Iris pigment epithelial cell (primary cell): ENCODE measurements at places on chromosomes 7 and 10.

- DNase-seq: no peak
Measured at GRCh38 chr10:79411546-79412495, 33.6 kb downstream of the ZCCHC24 start.

DNA sequence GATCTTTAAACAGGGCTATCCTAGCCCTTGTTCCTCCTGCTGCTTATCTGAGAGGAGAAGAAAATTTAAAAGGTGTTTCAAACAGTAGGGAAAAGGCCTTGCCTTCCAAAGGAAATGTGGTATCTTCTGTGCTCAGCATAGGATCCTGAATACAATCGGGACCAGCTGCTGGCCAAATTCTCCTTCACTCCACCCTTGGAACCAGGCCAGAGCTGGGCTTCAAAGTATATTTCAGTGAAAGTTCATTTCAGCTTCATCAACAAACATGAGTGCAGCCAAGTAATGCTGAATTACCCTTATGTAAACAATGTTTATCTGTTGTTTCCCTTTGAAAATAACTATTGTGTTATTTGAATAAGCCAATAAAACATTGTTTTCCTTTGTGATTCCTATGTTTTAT, 146.5 kb upstream of the MEOX2 start:
- DNase-seq: no peak

DNA sequence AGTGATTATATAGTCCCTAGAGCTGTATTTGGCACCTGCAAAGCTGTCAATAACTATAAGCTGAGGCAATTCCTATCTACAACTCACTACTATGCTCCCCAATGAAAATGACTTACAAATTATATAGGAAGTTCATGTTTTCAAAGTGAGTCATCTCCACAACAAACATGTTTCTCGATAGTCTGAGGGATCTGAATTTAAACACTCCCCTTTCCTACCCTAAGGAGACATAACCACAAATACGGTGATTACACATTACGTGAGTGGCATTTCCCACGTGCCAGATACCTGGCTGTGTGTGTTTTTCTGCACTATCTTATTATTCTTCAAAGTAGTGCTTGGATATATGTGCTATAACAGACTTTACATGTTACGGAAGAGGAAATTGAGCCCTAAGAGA, 122.5 kb upstream of the C1QL3 start:
- DNase-seq: peak; percentile 77

- DNase-seq: peak; percentile 53
Measured at GRCh38 chr10:86668297-86669165, at the start of gene LDB3. TSS of gene LDB3 (plus strand) at chr10:86668511. CDS start at chr10:86668692, 181 bp downstream.

DNA sequence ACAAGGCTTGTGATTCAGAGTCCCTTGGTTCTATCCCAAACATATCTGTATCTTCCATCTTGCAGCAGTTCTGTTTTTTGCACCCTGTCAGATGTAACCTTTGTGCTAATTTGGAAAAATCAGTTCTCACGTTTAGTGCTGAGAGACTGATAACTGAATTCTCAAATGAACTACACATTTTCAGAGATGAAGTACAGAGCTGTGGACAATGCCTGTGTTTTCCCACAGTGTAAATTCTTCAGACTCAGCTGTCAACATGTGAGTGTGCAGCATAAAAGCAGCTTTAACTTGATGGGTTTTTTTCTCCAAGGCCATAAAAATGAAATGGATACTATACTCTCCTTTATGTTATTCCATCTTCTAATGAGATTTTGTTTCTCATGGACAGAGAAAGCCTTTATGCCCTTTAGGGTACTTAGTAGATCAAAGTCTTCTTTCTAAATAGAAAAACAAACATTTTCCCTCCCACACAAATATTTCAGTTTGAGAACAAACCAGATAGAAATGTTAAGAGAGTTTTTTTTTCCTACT, 150.9 kb downstream of the SEMA3A start:
- DNase-seq: peak; percentile 31

DNA sequence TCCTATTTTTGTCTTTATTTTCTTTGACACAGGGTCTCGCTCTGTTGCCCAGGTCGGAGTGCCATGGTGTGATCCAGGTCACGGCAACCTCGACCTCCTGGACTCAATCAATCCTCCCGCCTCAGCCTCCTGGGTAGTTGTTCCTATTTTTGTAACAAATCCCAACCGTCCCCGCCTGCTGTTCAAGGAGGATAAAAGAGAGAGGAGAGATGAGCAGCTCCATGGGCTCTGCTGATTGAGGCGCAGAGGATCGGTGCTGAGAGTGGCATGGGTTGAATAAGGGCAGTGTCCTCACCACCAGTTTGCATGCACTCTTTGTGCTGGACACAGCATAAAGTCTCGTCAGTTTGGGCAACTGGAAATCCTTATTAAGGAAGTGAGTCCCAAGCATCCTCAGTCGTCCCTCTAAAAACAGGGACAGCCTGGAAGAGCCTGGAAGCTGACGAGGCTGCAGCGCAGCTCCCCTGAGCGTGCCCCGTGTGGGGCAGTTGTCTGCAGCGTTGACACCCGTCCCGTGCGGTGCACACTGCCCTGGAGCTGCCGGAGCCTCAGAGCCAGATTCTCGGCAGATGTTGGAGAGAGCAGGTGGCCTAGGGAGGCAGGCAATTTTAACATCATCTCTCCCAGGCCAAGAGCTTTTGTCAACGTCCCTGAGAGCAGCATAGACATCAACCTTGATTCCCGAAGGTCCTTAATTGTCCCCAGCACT, 404.2 kb upstream of the RNF32 start:
- DNase-seq: no peak

- no peak for DNase-seq
Measured at GRCh38 chr7:138519061-138519798, 59.2 kb downstream of the TRIM24 start.

GRCh38 chr7:50352282-50352681, 47.8 kb downstream of the IKZF1 start:
- DNase-seq: no peak

DNA sequence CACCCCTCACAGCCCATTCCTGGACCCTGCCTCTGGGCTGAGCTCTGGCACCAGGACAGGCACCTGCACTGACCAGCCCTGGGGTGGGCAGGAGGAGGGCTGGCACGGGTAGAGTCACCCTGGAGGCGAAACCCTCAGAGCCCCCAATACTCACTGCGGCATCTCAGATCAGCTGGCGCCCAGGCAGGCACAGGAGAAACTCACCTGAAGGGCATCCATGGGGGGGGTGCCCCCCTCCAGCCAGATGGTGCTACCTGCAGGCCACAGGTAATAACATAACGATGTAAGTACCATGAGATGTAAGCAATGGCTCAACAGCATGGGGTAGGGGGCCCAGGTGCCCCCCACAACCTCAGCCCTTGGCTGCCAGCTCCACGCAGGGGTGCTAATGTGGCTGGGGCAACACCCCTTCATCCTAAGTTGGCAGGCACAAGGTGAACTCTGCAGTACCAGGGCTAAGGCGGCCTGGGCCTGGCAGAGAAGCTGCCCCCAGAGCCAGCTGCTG, 12.1 kb upstream of the PYROXD2 start:
- DNase-seq: no peak

DNA sequence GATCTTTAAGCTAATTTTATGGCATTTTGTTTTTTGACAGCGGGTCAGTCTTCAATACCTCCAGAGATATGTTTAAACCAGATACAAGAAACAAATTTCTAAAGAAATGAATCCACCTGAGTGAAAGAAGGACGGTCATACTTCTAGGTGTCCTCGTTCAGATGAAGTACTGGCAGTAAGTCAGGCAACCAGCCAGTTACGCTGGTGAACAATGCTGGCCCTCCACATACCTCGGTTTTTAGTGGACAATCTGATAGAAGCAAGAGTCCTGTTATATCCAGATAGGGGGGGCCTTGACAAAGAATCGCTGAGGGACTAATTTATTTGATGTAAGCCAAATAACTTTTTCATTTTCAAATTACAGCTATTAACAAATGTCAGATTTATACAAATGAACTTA, 266.4 kb upstream of the KLF14 start:
- DNase-seq: no peak

GRCh38 chr7:155457544-155458110, 302 bp upstream of the EN2 start:
- DNase-seq: no peak

GRCh38 chr10:63094405-63094804, 38.7 kb upstream of the NRBF2 start:
- DNase-seq: no peak

DNA sequence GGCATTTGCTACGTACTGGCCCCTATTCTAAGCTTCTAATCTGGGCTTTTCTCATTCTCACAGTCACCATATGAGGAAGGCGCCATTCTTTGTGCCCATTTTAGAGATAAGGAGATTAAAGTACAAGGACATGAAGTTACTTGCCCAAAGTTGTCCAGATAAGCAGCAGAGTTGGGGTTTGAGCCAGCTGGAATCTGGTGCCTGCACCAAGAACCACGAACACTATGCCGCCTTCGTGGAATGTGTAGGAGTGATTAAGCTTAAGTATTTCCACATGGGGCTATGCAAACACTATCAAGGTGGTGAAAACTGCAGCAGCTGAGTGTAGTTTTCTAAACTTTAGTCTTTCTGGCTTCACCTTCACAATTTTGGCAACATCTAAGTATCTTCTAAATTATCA, 342.7 kb upstream of the ETV1 start:
- peak; percentile 28 for DNase-seq

- DNase-seq: no peak
Measured at GRCh38 chr7:70707823-70708243, 424.1 kb upstream of the GALNT17 start.

DNA sequence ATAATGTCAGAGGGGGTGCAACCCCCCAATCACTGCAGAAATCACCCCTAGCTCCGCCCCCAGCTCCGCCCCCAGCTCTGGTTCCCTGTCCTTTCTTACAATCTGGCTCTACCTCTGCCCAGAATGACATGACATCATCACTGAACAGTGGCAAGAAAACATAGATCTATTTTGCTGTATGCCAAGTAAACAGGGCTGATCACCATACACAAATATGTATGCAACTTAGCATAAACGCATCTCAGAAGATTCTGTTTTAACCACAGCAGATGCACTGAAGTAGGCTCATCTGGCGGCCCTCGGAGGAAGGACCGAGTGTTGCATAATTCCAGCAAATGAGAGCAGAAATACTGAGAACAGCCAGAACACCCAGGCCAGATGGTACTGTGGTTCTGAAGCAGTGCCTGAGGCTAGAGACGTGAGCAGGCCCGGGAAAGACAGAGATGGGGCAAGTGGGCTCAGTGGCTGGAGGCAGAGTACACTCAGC, 293.3 kb upstream of the KLF14 start:
- DNase-seq: peak; percentile 93

- DNase-seq: peak; percentile 70
Measured at GRCh38 chr10:93309062-93309461, 173.1 kb downstream of the MYOF start.

GRCh38 chr7:70764701-70765208, 367.2 kb upstream of the GALNT17 start:
- DNase-seq: no peak

DNA sequence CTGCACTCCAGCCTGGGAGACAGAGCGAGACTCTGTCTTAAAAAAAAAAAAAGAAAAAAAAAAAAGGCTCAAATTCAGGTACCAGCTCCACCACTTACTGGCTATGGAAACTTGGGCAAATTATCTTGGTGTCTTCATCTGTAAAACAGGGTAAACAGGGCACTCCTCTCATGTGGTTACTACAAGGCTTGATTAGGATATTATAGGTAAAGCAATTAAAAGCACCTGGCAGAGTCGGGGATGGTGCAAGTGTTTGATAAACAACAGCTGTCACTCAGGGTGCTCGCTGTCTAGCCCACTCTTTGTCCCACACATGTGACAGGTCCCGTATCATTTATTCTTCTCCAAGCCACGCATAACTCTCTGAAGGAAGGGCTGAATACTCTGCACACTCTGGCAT, 96.9 kb downstream of the SORBS1 start:
- DNase-seq: no peak

- no peak for DNase-seq
Measured at GRCh38 chr7:8303904-8304528, 42.0 kb upstream of the ICA1 start.

DNA sequence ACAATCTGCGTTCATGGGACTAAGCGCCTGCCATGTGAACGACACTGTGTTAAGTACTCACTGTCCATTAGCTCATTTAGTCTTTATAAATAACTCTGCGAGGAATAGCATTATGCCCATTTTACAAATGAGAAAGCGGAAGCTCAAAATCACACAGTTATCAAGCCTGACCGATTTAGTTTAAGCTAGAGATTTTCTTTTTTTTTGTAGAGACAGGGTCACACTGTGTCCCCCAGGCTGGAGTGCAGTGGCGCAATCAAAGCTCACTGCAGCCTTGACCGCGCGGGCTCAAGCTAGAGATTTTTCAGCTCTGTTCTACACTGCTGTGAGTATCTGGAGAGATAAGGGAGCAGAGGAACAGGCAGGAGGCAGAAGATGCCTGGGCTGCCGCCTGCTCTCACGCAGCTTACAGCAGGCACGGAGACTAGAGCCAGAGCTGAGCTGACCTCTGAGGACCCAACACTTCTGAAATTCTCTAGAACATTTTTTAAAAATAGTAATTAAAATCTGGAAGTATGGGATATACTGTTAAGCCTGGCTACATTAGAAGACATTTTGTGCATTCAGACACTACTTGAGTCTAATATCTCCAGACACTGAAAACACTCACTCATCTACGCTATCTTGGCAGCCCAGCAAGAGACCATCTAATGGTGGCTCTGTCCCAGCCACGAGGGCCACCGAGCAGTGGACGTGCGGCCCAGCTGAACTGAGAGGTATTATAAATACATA, 38.7 kb downstream of the GNA12 start:
- no peak for DNase-seq

DNA sequence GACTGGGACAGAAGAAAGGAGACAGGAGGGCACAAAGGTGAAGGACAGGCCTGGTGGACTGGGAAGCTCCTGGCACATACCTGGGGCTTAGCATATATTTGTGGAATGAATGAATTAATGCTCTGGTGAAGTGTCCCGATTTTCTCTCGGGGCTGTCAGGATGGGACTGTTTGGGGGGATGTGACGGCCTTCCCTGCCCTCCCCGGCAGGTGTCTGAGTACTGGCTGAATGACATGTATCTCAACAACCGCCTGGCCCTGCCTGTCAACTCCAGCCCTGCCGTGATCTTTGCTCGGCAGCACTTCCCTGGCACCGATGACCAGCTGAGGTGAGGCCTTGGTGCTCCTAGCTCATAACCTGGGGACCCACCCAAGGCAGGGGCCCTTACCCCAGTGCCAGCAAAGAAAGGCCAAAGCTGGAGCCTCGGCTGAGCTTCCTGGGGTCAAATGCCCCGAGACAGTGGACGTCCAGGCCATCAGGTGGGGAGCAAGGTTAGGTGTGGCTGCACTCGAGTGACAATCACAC, 6.5 kb downstream of the CHAT start:
- DNase-seq: no peak

- DNase-seq: peak; percentile 51
Measured at GRCh38 chr10:26334932-26335573, 103.1 kb upstream of the APBB1IP start.

- no peak for DNase-seq
Measured at GRCh38 chr10:111211706-111212105, 134.9 kb downstream of the ADRA2A start.
